G401 (cell line): ENCODE measurements at places on chromosomes 11 and 22. TPM values are rescaled to one million over a fixed set of nuclear protein-coding genes. Genes with fewer than 3 reads are reported as not detected.

DNA sequence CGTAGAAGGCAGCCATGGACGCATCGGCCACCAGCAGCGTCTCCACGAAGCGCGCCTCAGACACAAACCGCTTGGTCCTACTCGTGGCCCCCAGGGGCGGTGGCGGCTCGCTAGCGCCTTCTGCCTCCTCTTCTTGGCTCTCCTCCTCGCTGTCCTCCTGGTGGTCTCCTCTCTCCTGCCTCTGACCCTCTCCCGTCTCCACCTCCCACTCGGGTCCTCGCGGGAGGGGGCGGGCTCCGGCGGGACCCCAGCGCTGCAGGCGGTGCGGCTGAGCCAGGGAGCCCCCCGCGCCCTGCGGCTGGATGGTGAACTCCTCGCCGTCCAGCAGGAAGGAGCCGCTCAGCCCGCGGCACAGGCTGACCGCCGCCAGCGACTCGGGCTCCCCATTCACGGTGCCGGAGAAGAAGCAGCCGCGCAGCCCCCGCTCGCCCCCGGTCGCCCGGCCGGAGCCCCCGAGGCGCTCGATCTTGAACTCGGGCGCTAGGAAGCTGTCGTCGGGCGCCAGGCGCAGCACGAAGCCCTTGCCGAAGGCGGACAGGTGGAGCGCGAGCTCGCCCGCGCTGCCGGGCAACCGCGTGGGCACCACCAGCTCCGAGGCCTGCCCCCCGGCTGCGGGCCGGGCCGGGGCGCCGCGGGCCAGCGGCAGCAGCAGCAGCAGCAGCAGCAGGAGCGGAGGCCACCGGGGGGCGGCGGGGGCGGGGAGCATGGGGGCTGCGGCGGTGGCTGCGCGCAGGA is 661 bp downstream of the ADAMTS8 start:
- no peak for DNase-seq

- no peak for DNase-seq
Measured at GRCh38 chr11:59295435-59295834, 63.3 kb upstream of the OR5AN1 start.

- DNase-seq = peak; percentile 10
Measured at GRCh38 chr11:126805870-126806269, 194.7 kb downstream of the KIRREL3 start.

DNA sequence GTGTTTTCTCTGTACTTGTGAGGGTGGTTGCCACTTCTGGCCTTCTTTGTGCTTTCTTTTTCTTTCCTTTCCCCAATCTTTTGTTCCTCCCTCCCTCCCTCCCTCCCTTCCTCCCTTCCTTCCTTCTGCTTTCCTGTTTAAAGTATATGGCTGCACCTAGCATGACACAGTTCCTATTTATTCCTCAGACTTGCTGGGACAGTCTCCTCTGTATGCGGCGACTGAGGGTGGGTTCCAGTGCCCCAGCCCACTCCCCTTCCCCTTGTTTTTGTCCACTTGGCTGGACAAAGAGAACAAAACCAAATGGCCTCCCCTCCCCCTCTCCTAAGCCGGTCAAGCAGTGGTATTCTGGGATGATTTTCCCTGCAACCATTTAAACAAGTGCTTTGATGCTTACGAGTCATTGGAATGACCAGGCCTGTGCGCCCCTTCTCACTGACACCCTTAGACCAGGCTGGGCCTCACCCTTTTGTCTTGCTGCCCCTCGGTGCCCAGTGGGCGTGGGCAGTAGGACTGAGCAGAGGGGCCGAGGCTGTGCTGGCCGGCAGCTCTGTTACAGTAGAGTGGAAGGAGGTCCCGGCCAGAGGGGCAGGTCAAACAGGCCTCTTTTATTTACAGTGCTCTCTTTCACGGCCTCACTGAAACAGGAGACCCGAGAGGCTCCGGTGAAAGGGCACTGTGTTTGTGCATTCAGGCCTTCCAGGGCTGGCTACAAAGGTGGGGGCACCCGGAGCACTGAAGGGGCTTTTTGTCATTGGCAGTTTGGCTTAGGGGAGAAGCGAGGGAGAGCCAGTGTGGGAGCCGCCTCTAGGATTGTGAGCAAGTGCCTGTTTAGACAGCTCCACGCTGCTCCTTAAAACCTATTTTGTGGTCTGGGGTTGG is 32.2 kb downstream of the ZBTB16 start:
- DNase-seq = no peak

DNA sequence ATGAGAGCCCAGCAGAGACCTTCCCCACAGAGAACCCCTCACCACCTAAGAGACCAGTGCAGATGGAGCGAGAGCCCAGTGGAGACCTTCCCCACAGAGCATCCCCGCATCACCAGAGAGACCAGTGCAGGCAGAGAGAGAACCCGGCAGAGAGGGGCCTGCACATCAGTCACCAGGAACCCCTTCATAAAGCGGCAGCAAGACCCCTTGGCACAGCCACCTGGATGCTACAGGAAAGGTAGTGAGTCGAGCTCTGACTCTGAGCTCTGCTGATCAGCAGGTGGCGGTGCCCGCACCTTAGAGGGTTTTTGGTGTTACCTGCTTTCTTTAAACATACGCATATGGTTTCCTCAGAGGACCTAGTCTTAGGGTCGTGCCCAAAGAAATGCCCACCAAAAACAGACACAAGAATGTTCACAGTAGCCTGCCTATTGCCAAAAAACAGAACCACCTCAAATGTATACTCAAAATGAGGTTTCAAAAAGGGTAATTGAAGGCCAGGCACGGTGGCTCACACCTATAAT is 678.7 kb downstream of the BRD1 start:
- DNase-seq = no peak

DNA sequence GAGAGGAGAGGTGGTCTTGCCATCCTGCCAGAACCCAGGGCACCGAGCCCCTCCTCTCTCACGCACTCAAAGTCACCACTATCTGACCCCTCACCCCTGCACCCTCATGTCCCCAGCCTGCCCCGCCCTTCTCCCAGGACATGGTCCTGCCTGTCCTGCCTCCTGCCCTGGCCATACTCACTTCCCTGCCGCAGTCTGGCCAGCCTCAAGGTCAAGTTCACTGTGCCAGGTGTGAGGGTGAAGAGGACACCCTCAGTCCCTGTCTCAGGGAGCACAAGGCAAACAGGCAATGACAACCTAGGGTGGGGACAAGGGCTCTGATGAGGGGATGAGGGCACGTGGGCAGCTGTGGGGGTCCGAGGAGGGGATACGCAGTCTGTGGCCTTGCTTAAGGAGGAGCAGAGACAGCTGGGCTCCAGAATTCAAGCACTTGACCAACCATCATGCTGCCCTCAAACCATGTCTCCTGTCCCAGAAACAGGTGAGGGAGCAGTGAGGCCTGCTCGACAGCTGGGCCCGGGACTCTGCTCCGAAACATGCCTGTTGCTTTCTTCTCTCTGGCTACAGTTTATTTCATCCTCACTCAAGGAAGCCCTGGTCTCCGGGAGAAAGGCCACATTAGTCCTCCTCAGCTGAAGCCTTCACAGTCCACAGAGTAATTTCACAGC is 36.6 kb downstream of the PDGFB start:
- no peak for DNase-seq

- DNase-seq = no peak
Measured at GRCh38 chr11:110379261-110379660, 50.5 kb upstream of the FDX1 start.

- DNase-seq = peak; percentile 33
Measured at GRCh38 chr11:66112041-66112491, 42.0 kb downstream of the PACS1 start.

GRCh38 chr11:2929531-2929949 is 320 bp upstream of the PHLDA2 start:
- DNase-seq = no peak

DNA sequence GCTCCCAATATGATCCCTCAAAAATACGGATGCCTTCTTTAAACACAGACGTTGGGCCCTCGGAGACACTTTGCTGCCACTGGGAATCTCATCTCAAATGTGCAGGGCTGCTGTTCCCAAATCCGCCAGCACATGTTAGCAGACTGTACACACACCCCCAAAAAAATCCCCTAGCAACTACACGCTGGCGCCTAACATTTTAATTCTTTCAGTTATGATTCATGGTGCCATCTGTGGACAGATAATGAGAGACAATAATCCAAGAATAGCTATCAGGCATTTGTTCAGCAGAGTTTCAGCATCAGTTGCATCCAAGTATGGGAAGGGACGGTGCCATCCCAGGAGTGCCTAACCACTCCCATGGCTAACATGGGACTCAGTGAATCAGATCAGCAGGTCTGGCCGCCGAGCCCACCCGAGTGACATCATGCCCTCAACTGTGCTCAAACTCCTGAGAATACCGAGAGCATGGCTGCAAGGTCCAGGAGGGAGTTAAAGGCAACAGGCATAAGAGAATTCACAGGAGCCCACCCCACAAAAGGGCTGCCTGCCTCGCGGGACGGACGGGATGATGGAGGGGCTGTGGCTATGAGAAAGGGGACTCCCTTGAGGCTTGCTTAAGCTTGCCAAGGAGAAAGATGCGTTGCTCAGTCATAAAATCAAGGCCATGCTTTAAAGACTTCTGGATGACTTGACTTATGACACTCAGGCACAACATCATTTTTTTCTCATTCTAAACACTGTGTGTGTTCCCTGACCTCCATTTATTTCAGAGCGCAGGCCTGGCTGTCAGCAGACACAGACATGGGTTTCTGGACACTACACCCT is 337.0 kb downstream of the SHANK2 start:
- no peak for DNase-seq

- DNase-seq = no peak
Measured at GRCh38 chr22:23704062-23704461, 13.2 kb downstream of the RGL4 start.

DNA sequence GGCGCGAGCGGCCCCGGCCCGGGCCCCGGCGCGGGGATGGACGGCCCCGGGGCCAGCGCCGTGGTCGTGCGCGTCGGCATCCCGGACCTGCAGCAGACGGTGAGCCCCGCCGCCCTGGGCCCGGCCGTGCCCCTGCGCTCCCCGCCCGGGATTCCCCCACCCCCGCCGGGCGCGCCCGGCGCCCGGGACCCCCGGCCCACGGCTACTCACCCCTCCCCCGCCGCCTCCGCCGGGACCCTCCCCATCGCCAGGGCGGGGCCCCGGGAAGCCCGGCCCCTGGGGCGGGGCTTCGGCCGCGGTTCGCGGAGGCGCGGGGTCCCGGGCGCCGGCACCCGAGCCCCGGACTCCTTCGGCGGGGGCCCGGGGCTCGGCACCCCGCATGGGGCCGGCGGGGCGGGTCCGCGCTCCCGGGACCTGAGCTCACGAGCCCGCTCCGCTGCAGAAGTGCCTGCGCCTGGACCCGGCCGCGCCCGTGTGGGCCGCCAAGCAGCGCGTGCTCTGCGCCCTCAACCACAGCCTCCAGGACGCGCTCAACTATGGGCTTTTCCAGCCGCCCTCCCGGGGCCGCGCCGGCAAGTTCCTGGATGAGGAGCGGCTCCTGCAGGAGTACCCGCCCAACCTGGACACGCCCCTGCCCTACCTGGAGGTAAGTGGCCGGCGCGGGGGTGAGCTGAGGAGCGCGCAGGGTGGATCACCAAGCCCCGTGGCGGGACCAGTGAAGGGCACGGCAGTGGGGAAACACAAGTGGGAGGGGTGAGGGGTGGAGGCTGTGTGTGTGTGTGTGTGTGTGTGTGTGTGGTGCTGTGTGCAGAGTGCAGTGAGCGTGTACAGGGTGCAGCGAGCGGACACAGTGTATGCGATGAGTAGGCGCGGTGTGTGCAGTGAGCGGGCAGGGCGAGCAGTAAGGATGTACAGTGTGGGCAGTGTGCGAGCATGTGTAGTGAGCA is 2.3 kb downstream of the SHANK3 start:
- DNase-seq = peak; percentile 49

DNA sequence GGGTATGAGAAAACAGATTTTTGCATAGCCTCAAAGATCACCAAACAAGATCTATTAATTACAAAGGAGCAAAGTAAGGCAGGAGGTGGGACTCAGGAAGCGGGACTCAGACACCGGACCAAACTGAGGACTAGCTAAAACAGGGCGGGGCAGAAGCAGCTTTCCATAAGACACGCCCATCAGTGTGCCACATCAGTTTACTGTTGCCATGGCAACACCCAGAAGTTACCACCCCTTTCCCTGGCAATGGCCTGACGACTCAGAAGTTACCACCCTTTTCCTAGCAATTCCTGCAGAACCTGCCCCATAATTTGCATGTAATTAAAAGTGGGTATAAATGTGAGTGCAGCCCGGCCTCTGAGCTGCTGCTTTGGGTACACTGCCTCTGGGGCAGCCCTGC is 173.9 kb downstream of the SHANK2 start:
- no peak for DNase-seq

- DNase-seq = no peak
Measured at GRCh38 chr11:130865091-130865773, 51.0 kb downstream of the SNX19 start.

GRCh38 chr11:20483931-20484330 is 96.4 kb downstream of the PRMT3 start:
- no peak for DNase-seq

The TMEM126A gene
- total RNA-seq = 12.5 and 29.9 TPM in 2 replicates

The KRTAP5-7 gene
- not detected in 2 replicates for total RNA-seq

The F2 gene
- not detected in 2 replicates for total RNA-seq

The SAAL1 gene
- total RNA-seq = 37.7 and 37.9 TPM in 2 replicates

The YWHAH gene
- total RNA-seq = 93.0 and 126 TPM in 2 replicates

The CST6 gene
- not detected in 2 replicates for total RNA-seq

The CBLIF gene
- total RNA-seq = not detected in 2 replicates
